ENCODE measurements at places on chromosomes 7 and 10.

GRCh38 chr7:22561895-22562593, 62.1 kb upstream of the STEAP1B start:
- no peak for DNase-seq

DNA sequence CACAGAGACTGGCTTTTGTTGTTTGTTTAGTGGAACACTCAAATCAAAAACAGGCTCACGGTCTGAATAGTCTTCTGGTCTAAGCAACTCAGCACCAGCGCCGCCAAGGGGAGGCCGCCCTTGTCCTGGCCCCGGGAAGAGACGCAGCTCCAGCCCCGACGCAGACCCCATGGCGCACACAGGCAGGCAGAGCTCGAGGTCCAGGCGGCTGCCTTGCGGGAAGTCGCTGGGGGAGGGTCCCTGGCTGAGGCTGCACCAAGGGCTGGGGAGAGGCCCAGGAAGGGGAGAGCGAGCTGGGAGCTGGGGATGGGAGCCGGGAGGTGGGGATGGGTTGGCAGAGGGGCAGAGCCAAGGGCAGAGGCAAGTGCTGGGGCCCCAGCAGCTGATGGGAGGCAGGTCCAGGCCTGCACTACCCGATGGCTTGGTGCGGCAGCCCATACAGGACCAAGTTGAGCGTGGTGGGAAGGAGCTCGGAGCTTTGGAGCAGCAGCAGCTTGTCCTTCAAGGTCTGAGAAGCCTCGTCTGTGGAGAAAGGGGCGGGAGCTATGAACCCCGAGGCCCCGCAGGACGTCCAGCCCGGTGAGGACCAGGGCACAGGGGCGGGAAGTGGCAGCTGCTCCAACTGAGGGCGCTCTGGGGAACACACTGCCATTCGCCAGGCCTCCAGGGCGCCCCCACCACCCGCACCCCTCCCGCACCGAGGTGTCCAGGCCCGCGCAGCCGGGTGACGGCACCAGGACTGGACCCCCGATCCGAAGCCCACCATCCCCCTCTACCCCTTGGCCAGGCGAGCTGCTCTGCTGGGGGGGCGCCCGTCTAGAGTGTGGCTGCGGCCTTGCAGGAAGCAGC, 22.7 kb upstream of the NKX6-2 start:
- no peak for DNase-seq

DNA sequence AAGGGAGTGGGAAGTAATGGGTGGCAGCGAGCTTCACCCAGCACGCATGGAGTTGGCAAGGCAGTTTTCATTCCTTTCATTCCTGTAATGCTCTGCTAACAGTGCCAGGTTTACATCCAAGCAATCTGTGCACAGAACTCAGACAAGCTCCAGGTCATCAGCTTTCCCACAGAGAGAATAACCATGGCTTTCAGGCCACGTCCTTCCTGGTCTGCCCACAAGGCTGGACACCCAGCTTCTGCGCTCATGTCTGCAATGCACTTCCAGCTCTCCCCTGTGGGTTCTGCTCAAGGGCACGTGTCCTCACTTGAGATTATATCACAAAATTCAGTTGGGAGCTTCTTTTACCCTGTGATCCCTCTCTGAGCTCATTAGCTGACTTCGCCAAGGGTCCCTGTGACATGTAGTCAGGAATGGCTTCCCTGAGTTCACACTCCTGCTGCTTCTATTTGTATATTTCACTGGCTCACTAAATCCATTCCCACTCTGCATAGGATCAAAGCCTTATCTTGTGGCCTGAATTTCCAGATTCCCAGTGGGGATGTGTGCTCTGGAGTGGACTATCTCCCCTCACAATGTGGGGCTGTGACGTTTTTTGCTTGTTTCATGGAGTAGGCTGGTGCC, 18.6 kb downstream of the AKR1C2 start:
- DNase-seq, result no peak

GRCh38 chr10:45473126-45473525, 99.1 kb downstream of the ALOX5 start:
- no peak for DNase-seq

DNA sequence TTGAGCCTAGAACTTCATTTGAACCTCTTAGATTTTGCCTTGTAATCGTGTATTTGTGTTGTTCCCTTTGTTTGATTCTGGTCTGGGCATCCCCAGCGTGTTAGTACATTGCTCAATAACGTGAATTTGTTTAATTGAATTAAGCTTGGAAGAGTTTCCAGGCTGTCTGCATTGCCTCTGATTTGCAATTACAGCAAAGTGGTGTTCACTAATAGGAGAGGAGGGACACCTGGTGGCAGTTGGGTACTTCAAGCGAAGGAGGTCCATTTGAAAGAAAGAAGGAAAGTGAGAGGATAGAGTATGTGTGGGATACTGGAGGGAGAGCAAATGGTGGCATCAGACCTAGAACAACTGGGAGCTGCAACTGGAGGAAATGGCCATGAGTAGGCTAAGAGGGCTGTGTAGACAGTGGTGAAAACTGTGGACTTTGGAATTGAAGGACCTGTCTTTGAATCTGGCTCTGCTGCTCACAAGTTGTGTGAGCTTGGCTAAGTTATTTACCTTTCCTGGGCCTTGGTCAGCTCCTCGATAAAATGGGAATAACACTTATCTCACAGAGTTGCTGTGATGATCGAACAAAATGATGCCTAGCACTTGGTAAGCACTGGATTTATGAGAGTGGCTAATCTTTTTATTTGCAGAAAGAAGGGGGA, 15.1 kb downstream of the LSMEM1 start:
- DNase-seq, result peak; percentile 9

All from activated T-cell treated with anti-CD3 and anti-CD28 coated beads for 1 hour (primary cell).